ENCODE measurements at places on chromosomes 6 and 20. TPM values are rescaled to one million over a fixed set of nuclear protein-coding genes. Genes with fewer than 3 reads are reported as not detected.

GRCh38 chr6:44682987-44683779, 295.7 kb downstream of the CDC5L start:
- DNase-seq: no peak

DNA sequence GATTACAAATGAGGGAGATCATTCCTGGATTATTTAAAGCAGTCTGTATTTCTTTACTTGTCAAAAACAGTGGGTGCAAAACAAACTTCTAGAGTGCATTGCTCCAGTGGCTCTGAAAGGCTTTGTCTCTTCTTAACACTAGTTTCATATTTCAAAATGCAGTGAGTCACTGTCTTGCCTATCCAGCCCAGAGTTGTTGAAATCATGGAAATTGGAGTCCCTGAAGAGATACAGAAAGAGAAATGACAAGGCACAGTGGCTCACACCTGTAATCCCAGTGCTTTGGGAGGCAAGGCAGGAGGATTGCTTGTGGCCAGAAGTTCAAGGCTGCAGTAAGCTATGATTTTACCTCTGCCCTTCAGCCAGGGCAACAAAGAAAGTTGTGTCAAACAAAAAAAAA, 11.3 kb downstream of the SLC2A12 start:
- peak; percentile 47 for DNase-seq

DNA sequence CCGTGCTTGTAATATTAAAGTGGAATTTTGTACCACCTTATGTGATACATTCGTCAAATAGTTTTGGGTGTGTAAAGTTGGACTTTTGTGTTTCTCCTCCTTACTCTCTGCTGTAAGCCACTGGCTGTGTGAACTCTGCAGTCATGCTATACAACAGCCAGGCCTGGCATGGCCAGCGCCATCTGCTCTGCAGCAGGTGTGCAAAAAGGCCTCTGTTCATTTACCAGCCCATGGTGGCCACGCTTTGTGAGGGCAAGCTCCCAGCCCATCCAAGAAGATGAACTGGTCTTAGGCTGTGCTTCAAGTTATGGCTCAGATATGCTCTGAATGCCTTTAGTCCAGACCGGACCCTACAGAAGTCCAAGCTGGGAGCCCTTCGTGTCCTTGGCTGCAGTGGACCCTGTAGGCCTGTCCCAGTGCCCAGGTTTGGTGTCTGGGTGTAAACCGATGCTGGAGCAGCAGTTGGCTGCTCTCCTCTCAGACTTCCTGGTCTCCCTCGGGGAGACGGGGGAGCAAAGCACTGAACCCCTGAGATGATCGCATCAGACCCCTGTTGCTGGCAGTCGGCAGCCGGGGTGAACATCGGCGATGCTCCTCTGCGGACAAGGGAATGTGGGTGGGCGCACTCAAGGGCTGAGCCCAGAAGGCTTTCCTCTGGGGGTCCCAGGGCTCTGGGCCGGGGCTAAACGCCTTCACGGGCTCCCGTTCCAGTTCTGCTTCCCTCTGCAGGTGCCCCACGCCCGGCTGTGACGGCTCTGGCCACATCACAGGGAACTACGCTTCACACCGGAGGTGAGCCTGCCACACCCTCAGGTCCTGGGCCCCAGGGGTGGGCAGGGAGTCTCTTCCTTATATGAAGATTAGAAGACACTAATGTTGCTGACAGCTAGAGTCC, 28.6 kb upstream of the PCMTD2 start:
- no peak for DNase-seq

DNA sequence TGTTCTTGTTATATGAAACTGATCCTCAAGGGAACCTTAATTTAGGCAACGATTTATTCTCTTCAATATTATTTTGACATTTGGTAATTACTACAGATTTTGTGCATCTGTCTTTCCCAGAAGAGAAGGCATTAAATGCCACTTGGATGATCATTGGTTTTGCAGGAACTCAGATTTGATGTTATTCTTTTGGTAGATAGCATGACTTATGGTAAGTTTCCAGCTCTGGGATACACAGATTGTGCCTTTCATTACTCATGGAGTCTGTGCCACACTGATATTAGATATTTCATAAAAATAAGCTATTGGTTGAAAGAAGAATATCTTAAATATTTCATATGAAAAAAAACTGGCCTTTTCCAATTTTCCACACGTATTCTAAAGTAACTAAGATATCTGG, 120.1 kb downstream of the AIG1 start:
- DNase-seq: no peak

DNA sequence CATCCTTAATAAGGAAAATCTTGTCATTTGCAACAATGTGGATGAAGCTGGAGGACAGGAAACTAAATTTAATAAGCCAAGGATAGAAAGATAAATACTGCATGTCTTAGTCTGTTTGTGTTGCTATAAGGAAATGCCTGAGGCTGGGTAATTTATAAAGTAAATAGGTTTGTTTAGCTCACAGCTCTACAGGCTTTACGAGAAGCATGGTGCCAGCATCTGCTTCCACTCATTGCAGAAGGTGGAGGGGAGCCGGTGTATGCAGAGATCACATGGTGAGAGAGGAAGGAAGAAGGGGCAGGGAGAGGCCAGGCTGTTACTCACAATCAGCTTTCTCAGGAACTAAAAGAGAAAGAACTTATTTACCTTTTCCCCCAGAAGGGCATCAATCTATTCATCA, 118.9 kb upstream of the SMLR1 start:
- DNase-seq: peak; percentile 25

DNA sequence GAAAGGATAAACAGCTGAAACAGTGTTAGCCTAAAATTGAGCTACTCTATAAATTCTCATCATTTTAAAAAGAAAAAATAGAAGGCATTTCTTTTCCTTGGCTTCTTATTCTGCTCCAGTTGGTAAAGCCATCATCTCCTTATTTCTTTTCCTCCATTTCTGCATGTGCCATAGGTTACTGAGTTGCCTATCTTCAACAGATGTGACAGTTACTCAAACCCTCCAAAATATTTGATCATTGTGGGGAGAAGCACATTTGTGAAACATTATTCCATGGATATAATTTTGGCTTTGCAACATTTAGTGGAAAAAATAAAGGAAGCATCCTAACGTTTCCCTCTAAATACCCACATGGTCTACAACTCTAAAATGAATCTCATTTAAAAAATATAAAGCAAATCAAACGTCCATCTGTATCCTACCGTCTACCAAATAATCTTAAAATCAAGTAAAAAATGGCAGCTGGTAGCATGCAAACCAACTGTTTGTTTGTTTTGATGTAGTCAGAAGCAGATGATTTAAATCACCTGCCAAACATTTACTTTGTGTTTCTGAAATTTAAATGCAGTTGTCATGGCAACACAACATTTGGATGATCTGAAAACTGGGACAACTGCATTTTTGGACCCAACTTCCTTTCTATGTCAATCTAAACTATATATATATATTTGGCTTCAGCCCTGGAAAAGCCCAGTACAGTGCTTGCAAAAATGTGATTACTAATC, 16.8 kb upstream of the SNX9 start:
- DNase-seq: no peak

GRCh38 chr6:167699141-167699931, 127.4 kb upstream of the AFDN start:
- DNase-seq: no peak

DNA sequence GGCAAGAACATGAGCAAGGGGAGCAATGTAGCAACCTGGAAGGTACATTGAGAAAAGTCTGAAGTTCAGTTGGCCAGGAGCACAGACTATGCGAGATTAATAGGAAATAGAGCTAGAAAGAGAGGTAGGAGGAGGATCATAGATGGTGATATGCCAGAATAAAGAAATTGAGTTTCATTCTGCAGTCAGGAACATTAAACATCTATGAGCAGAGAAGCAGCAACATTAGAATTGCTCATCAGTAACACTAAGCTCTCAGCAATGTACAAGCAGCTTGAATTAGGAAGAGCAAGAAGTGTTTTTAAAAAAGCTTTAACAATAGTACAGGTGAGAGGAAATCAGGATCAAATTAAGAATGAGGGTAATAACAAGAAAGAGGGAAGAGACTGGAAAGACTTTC, 467.9 kb downstream of the PHF3 start:
- DNase-seq: no peak

GRCh38 chr6:10424040-10424439, 9.2 kb upstream of the TFAP2A start:
- peak; percentile 13 for DNase-seq

GRCh38 chr20:32804022-32804715, 15.6 kb upstream of the MAPRE1 start:
- DNase-seq: no peak

- peak; percentile 83 for DNase-seq
These were observed 97.9 kb downstream of the SOD2 start for GRCh38 chr6:159595173-159595572.

- no peak for DNase-seq
These were observed 38.1 kb downstream of the JARID2 start for GRCh38 chr6:15283986-15284361.

- DNase-seq: peak; percentile 57
These were observed 46.9 kb upstream of the BACH2 start for GRCh38 chr6:90343576-90343975.

DNA sequence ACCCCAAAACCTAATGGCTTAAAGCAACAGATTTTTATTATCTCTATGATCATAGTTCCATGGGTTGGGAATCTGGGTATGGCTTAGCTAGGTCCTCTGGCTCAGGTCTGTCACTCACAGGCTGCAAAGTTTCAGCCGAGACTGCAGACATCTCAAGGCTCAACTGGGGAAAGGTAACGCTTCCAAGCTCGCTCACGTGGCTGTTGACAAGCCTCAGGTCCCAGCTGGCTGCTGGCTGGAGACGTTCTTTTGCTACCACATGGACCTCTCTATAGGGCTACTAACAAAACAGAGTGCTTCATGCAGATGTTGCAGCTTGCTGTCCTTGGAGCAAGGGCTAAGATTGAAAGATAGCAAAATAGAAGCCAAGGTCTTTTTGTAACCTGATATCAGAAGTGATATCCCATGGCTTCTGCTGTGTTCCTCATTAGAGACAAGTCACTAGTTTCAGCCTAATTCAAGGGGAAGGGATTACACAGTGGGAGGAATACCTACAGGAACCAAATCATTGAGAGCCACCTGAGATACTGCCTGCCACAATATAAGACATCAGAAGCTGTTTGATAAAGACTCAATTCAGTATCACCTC, 6.6 kb downstream of the HTR1E start:
- DNase-seq: no peak

GRCh38 chr20:19026121-19026878, 186.1 kb upstream of the SLC24A3 start:
- peak; percentile 46 for DNase-seq

DNA sequence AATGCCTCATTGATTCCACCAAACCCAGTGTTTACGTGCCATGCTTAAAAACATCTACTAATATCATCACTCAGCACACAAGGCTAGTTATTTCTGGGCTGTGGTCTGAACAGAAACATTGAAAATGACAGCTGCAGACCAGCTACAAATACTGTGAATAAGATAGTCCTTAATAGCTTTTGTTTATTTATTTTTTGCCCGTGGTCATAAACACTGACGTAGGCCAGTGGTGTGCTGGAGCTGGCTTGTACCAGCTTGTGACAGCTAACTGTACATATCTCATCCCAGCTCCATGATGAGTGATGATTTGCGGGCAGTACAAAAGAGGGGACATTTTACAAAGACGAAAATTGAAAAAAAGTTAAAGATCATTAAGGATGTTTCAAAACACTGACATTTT, 1057.0 kb downstream of the EPHA7 start:
- no peak for DNase-seq

DNA sequence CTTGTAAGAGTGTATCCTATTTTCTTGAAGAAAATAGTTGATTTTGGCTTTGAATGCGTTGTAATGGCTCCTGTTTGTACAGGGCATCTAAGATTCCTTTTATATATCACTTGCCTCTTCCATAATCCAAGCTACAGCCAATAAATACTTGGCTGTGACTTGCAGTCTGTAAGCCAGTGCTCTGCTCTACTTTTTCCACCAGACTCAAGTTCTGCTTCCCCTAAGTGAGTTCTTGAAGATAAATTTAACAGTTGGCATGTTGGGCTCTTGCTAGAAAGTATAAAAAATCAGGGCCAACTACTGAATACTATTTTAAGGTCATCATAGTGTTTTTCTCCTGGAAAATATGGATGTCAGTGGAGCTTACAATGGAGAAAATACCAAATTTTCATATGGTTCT, 36.5 kb upstream of the SCGN start:
- DNase-seq: no peak

GRCh38 chr6:157946865-157947532, 34.7 kb upstream of the SYNJ2 start:
- DNase-seq: peak; percentile 31

- no peak for DNase-seq
These were observed 38.6 kb downstream of the TAF4 start for GRCh38 chr20:62027116-62027515.

The NMBR gene
- not detected for total RNA-seq

The NKAPL gene
- total RNA-seq: not detected

The WTAP gene
- total RNA-seq: 92.3 TPM

The ARMC2 gene
- total RNA-seq: 0.78 TPM

The MARCKS gene
- 168 TPM for total RNA-seq

The MMP24 gene
- total RNA-seq: 0.59 TPM

The ABHD16B gene
- not detected for total RNA-seq

Measured in RPMI7951 (cell line).